ENCODE measurements at places on chromosomes 16 and 17.
A peak's percentile ranks its signal among the peaks of the same experiment; 100 is the strongest.

DNA sequence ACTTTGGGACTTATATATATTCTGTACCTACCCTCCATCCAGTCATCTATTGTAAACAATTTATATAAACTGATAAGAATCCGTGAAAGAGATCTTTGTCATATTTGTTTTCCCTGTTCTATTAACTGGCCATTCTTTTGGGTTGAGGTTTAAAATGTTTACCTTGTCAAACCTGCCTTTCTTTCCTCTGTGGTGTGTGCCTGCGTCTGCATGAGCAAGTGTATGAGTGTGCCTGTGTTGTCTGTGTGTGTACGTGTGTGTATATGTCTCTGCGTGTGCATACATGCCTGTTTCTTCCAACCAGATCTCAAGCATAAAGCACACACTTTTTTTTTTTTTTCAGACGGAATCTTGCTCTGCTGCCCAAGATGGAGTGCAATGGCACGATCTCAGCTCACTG lies 201.5 kb downstream of the C16orf95 start:
- no peak for DNase-seq

DNA sequence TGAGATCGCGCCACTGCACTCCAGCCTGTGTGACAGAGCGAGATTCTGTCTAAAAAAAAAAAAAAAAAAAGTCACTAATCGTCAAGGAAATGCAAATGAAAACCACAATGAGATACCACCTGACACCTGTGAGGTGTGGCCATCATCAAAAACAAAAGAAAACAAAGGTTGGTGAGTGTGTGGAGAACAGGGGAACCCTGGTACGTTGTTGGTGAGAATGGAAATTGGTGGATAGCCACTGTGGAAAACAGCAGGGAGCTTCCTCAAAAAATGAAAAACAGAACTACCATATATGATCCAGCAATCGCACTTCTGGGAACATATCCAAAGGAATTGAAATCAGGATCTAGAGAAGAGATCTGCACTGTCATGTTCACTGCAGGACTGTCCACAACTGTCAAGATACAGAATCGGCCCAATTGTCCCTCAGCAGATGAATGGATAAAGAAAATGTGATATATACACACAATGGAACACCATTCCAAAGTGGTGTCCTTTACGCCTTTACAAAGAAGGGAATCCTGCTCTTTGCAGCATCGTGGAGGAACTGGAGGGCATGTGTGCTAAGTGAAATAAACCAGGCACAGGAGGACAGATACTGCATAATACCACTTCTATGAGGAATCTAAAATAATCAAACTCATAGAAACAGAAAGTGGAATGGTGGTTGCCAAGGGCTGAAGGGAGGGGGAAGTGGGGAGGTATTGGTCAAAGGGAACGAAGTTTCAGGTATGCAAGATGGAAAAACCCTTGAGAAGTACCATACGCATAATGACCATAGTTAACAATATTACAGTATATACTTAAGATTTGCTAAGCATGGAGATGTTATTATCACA lies 63.5 kb upstream of the PLCG2 start:
- no peak for DNase-seq

DNA sequence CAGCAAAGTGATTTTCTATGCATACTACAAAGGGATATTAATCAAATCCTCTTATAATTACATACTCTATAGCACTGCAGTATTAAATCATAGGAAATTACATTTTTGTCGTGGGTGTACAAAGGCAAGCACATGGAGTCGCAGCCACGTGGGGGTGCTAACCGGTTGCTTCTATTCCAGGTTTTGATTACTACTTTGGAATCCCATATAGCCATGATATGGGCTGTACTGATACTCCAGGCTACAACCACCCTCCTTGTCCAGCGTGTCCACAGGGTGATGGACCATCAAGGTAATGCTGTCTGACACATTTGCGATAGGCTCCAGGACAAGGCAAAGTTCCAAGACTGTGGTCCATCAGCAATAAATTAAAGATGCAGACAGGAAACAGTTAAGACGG lies 60.1 kb downstream of the ARSG start:
- DNase-seq: no peak

DNA sequence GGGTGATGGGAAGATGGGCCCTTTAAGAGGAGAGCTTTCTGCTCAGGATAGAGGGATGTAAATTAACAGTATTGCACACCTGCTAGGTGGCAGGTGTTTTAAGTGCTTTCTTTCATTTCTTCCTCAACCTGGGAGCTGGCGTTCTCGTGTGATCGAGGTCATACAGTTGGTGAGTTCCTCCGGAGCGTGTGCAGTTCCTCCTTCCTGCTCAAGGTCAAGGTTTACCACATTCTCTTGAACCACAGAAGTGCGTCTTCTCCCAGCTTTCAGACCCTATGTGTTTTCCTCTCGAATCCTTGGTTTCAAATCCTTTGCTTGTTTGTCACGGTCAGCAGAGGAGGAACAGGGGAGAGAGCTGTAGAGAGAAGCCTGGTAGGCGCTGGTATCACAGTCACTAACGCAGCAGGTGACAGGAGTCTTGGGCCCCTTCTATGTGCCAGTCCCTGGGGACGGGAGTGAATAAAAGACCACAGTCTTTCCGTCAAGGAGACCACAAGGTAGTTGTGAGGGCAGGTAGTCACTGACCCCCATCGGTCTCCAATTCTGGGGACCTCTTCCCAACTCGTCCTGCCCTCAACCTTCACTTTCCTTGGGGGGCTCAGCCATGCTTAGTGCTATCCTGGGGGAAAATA lies 791 bp downstream of the DNAI2 start:
- DNase-seq: no peak

DNA sequence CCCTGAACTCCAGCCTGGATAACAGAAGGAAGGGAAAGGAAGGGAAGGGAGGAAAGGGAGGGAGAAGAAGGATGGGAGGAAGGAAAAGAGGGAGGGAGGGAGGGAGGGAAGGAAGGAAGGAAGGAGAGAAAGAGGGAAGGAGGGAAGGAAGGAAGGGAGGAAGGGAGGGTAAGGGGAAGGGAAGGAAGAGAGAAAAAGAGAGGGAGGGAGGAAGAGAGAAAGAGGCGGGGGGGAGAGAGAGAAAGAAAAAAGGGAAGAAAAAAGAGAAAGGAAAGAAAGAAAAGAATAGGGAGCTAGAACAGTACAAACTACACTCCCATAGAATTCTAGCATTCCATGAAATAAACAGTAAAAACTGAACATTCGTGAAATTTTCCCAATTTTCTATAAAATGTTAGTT lies 23.1 kb upstream of the TRIM37 start:
- DNase-seq: no peak

DNA sequence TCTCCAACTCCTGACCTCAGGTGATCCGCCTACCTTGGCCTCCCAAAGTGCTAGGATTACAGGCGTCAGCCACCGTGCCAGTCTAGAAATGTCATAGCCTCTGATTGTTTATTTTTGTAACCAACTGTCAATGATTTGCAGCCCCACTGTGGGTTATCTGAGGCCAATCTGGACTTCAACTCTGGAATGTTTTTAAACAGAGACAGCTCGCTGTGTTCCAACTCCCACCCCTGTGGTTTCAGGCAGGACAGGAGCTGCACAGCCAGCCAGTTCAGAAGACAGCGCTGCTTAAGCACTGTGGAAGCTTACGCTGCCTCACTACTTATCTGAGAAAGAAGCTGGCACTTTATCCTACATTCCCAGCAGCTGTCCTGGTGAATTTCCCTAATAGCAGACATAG lies 19.5 kb downstream of the MRM3 start:
- DNase-seq: no peak

GRCh38 chr17:45184144-45184543 lies 22.5 kb downstream of the HEXIM2 start:
- DNase-seq: no peak

- DNase-seq: peak; percentile 50
Observed at GRCh38 chr17:74822939-74823367, 36.7 kb downstream of the GRIN2C start.

DNA sequence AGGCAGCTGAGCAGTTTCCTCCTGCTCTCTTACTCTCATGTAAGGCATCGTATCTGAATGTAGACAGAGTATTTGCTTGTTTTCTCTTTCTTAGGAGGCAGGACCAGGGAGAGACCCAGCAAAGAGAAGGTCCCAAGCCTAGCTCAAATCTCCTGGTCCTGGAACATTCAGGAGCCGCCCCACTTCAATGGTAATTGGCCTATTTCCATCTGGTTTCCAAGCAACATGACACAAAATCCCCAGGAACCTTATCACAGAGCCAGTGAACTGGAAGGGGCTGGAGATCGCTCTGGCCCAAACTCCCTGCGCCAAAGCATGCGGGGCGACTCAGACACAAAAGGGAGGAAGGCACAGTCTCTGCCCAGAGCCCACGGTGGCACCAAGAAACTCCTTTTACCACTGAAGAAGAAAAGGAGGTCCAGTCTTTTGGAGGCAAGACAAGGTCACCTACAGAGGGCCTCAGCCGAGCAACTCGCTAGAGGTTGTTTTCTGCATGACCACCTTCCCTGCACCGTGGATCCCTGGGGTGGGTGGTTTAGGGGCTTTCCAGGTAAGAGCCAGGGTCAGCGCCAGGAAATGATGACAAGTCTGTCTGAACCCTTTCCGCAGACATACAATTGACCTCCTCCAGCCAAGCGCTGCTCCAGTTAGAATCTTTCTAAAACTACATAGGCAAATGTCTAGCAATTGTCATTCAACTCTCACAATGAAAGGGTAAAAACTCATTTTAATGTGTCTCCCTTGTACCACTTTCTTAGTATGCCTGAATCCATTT lies 394.7 kb downstream of the SOX9 start:
- DNase-seq: no peak

- no peak for DNase-seq
Observed at GRCh38 chr16:65044873-65045272, 77.0 kb downstream of the CDH11 start.

DNA sequence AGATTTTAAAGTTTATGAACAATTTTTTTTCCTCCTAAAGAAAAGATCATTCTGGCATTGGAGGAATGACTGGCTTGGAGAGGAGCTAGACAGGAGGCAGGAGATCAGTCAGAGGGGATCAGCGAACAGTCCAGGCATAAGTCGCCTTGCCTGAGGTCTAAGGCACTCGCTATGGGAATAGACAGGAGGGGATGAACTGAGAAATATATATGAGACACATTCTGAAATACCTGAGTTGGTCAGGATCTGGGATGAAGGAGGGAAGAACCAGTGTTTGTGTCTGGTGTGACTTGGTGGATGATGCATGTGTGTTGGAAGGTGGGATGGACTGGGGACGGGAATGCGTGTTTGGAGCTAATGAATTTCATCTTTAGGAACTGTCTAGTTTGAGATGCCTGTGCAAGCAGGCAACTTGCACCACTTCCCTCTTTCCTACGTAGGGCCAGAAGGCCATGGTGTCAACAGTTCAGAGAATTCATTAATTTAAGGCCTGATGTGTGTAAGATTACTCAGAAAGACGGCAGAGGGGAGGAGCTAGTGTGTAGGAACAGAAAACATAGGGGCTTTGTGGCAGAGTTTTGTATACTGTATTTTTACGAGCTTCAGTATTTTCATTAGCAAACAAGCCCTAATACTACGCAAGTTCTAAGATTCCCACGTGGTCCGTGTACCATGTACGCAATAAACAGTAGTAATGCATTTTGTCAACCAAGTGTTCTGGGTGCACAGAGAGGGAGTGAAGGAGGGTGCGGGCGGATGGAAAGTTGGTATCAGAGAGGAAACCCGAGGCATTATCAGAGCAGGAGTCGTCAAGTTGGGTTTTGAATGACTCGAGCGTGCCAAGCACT lies 825 bp downstream of the HEATR6 start:
- no peak for DNase-seq

DNA sequence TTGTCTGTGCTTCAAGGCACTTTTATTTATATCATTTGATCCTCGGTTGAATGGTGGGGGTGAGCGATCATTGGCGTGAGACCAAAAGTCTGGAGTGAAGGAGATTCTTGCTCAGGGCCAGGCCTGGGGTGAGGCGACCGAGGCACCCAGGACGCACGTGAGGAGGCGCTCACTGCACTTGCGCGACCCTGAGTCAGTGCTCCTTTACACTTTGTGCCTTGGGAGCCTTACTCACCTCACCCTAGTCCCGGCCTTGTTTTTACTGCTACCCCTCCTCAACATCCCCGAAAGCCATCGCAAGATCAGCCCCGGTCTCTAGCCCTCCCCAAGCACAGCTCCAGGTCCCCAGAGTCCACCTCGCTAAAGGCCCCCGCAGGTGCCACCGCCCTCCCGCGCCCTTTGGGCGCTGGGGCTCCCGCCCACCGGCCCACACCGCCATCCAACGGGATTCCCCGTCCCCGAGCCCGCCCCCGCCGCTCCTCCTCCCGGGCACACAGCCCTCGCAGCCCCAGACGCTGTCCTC lies 496 bp downstream of the EZH1 start:
- DNase-seq: peak; percentile 90

DNA sequence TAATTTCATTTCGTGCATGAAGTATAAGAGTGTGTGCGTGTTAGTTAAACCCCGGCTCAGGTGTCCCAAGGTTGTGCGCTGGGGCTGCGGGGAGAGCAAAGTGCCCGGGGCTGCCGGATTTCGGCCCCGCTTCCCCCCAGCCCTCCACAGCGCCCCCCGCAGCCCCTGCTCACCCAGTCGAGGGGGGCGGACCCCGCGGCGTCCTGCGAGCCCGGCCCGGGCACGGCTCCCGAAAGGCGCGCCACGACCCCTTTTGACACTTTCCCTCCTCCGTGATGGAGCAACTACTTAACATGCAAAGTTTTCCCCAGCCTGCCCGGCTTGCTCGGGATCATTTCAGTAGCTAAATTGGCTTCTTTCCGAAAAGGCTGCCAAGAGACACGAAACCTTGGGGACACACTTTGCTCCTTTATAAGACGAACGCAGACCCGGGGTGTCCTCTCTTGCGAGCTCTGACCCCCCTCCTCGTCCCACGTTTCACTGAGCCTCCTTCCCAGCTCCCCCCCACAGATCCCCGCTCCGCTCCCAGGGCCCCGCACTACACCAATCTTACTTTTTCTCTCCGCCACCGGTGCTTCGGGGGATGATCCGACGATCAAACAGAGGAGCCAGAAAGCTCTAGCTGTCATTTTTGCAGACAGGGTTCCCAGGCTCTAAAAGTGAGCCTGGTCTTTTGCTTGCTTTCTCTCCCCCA lies 552 bp downstream of the C17orf58 start:
- no peak for DNase-seq

DNA sequence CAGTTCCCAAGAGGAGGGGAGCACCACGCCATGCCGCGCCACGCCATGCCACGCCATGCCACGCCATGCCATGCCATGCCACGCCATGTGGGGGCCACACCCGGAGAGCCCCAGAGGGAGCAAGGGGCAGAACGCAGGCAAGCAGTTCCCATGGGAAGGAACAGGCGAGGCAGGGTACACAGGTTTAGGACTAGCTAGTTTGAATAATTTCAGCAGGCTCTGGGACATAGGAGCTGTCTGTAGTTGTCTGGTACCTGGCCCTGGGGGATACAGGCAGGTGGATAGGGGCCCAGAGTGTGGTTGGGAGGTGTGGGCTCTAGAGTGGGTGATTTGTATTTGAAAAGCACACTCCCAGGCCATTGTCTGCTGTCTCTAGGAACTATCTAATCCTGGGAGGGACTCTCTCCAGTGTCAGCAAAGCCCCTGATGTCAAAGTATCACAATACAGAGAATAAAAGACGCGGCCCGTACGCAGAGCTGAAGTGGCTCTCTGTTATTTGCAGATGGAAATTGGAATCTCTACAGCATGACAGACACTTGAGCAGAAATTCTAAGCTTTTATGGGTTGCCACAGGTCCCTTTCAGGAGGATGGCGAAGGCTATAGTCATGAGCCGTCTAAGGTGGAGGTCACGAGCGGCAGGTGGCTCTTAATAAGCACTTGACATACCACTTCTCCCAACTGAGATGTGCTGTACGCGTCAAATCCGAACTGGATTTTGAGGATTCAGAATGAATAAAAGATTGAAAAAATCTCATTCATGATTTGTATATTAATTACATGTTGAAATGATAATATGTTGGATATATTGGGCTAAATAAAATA lies 220.8 kb upstream of the TNRC6C start:
- peak; percentile 52 for DNase-seq

- DNase-seq: no peak
Observed at GRCh38 chr16:2473999-2474876, 689 bp upstream of the TBC1D24 start.

- DNase-seq: no peak
Observed at GRCh38 chr16:63365649-63366304, 1329.5 kb upstream of the CDH8 start.
